Hippocampal formation (tissue), 2 donors: ENCODE measurements at places on chromosomes 4 and X.

GRCh38 chr4:80333121-80333520, 2.4 kb upstream of the CFAP299 start:
- no peak for DNase-seq

- DNase-seq, result no peak
Observed at GRCh38 chrX:50971395-50971794, 60.9 kb downstream of the BMP15 start.

GRCh38 chr4:14018191-14018853, 390.8 kb upstream of the BOD1L1 start:
- no peak for DNase-seq

DNA sequence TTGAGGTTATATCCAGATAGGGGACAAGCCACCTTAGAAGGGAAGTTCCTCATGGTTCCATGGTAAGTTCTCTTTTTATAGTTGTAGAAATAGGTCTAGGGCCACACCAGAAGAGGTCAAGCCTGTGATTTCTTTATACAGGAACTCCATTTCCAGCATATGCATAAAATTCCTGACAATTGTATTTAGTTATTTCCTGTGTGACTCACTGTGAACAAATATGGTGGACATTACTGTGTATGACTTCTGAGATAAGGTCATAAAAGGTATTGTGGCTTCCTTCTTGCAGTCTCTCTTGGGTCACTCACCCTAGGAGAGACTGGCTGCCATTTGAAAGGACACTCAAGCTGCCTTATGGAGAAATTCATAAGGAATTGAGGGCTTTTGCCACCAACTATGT, 2.2 kb upstream of the C4orf36 start:
- no peak for DNase-seq

GRCh38 chrX:120740072-120740471, 110.2 kb upstream of the C1GALT1C1 start:
- no peak for DNase-seq

GRCh38 chr4:176034499-176034898, 31.1 kb upstream of the WDR17 start:
- DNase-seq, result peak; percentile 47

DNA sequence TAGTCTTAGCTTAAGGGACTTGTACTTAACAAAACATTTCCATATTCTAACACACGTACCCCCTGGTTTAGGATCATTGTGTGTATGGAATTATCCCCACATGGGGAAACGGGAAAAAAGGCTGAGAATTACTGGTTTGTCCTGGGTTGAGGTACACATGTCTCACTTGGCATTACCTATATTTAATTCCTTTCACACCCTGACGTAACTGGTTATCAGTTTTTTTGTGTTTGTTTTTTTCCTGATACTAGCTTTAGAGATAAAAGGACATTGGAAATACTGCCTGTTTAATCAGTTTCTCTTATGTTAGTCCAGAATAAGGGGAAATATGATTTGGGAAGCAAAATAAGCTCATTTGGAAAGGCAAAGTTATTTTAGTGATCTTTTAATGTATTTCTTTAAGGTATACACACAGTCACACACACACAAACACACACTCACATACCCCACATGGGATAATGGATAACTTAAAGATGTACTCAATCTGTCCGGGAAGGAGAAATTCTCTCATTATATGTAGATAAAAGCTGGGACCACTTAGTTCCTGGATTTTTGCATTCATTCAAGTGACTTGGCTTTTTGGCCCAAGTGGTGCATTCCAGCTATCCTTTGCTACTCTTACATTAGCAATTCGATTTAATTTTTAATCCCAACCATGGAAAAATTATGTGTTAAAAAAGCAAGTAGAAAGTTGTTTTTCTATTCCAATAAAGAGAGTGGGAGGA, 13.0 kb downstream of the SEPTIN11 start:
- no peak for DNase-seq

DNA sequence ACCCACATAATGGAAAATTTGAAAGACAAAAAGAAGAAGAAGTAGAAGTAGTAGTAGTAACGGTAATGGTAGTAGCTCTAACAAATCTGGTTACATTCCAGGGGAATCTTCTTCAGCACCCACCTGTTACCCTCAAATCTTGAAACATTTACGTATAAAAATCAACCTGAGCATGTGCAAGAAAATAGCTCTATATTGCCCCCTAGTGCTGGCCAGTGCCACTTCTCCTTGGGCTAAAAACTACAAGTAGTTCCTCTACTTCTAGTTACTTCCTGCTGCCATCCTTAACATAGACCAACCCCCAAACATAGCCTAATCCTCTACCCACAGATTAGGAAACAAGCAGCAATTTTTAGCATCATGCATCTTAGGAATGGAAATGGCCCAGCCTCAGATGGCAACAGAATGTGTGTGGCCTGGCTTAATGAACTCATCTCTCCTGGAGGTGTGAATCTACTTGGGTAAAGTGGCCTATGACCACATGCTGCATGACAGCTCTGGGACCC, 3.1 kb downstream of the PDGFC start:
- peak; percentile 74 for DNase-seq

GRCh38 chrX:103356130-103356798, at the start of gene TCEAL9:
Gene TCEAL9 (plus strand): TSS chrX:103356506. CDS start chrX:103357685, 1,179 bp downstream.
- DNase-seq, result peak; percentile 10

DNA sequence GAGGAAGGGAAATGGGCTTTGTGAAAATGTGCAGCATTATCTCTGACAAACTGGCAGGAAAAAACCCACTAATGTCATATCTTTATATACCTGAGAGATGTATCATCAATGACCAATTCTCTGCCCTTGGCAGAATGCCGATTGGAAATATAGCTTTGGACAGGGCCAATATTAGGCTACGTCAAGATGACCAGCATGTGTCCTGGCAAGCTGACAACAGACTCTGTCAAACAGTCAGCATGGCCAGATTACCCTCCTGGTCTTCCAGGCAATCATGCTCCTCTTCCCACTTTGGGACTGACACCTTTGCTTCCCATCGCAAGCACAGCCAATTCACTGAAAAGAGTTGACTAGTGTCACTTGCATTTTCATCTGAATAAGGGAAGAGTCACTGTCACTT, 57.0 kb downstream of the SORBS2 start:
- DNase-seq, result no peak

GRCh38 chr4:3044870-3045819, 29.2 kb downstream of the HTT-AS start:
- no peak for DNase-seq

GRCh38 chrX:100596601-100597000, 11.9 kb downstream of the TNMD start:
- no peak for DNase-seq

DNA sequence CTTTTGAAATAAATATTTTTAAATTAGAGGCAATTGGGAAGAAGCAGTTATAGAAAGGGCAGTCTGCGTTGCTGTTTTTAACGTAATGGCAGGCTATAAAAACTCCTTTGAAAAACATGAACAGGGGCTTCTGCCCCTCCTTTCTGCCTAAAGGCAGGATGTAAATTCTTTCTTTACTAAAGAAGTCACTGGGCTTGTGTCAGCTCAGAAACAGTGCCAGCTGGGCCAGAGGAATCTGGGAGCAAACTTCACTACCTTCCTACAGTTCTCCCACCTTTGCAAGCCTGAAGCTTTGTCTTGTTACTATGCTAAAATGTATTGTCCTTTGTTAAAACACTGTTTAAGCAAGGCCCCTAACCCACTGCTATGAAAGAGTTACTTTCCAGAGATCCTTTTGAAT, 1664.8 kb downstream of the RPA4 start:
- DNase-seq, result no peak

DNA sequence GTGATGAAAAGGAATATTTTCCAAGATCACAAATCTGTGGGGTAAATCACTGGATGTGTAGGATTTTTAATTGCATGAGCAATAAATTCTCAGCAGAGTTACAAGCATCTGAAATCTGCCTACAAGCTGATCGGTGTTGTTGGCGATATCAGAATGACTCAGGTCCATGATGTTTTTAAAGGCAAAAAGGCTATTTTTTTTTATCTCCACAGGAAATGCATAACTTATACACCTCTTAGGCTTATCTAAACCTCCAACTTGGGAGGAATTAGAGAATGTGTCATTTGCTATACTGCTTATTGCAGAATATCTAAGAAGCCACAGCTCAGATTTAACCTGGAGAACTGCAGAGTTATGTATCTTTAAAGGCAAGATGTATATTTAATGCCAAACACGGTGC, 61.6 kb downstream of the KIT start:
- no peak for DNase-seq

GRCh38 chrX:11791537-11791936, 33.5 kb downstream of the MSL3 start:
- no peak for DNase-seq

- no peak for DNase-seq
Observed at GRCh38 chr4:15402974-15403373, 24.9 kb upstream of the C1QTNF7 start.

- no peak for DNase-seq
Observed at GRCh38 chr4:106058921-106059320, 163.7 kb downstream of the NPNT start.

- no peak for DNase-seq
Observed at GRCh38 chrX:38660395-38661102, 99.2 kb downstream of the TSPAN7 start.

GRCh38 chr4:123017636-123018395, 95.4 kb upstream of the NUDT6 start:
- no peak for DNase-seq

DNA sequence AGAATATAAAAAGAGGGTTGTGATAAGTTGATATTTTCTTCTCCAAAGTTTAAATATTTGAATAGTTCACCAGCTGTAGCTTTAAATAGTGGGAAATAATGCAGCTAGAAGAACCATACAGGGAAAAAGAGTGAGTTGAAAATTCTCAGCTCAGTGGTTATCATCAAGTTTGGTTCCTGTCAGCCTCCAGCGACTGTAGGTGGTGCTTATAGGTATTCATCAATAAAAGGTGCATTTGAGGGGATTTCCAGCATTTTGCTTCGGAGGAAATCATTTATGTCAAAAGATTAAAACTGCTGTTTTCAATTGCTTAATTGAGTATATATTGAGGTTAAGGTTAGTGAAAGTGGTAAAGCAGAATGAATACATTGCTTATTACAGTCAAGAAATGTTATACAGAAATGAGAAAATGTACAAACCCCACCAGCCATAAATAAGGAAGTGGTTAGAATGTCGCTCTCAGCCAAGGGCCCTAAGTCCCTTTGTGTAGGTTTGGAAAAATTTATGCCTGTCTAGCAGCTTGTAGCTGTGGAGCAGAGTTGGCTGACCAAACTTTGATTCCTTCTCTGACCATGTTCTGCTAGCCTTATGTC, 532.9 kb upstream of the FTHL17 start:
- no peak for DNase-seq

GRCh38 chr4:1207603-1208265, 35.4 kb upstream of the SPON2 start:
- DNase-seq, result peak; percentile 55

GRCh38 chrX:102959471-102959870, 22.4 kb downstream of the RAB40AL start:
- no peak for DNase-seq

DNA sequence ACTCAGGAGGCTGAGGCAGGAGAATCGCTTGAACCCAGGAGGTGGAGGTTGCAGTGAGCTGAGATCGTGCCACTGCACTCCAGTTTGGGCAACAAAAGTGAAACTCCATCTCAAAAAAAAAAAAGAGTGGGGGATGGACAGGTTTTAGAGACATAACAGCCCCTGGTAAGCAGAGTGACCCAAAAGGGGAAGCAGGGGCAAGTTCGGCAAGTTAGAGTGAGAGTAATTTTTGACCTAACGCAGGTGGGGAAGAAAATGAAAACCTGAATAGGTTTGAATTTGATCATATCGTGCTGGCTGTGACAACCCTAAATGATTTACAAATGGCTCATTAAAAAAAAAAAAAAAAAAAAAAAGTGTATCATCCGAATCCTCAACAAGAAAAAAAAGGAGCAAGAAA, 25.7 kb upstream of the TMEM131L start:
- no peak for DNase-seq

DNA sequence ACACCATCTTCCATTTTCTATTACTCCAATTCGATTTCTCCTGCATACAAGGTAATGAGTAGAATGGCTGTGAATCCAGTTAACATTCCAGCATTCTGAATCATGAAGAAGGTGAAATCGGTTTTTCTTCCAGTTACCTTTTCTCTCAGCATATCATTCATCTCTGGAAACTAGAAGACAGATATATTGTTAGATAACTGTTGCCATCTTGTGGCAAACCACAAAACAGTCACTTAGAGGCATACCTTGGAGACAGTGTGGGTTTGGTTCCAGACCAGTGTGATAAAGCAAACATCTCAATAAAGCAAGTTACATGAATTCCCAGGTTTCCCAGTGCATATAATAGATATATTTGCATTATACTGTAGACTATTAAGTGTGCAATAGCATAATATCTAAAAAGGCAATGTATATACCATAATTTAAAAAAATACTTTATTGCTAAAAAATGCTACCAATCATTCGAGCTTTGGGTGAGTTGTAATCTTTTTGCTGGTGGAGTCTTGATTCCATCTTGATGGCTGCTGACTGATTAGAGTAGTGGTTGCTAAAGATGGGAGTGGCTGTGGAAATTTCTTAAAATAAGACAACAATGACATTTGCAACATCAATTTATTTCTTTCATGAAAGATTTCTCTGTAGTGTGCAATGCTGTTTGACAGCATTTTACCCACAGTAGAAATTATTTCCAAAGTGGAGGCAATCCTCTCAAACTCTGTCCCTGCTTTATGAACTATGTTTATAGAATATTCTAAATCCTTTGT, 82.1 kb downstream of the SLC39A8 start:
- no peak for DNase-seq

GRCh38 chr4:1821679-1822567, 28.8 kb downstream of the FGFR3 start:
- DNase-seq, result no peak

DNA sequence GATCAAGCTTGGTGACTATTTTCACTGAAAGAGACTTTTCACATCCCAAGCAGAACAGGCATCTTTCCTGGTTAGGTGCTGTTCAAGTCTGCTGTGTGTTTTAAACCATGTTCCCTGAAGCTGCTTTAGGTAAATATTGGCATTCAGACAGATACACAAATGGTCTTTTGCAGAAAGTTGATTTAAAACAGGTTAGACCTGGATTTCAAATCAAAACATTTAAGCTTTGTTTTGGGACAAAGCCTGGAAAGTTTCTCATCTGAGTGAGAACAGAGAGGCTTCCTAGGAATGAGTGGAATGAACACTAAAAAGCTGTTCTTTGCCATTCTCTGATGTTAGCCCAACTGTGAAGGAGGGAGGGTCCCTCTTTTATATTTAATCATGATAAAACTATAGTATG, 10.1 kb downstream of the ANXA3 start:
- DNase-seq, result no peak
